Iris pigment epithelial cell (primary cell): ENCODE measurements at places on chromosomes 3 and 15.

- peak; percentile 21 for DNase-seq
Measured at GRCh38 chr3:37712918-37713817, 148.5 kb upstream of the CTDSPL start.

DNA sequence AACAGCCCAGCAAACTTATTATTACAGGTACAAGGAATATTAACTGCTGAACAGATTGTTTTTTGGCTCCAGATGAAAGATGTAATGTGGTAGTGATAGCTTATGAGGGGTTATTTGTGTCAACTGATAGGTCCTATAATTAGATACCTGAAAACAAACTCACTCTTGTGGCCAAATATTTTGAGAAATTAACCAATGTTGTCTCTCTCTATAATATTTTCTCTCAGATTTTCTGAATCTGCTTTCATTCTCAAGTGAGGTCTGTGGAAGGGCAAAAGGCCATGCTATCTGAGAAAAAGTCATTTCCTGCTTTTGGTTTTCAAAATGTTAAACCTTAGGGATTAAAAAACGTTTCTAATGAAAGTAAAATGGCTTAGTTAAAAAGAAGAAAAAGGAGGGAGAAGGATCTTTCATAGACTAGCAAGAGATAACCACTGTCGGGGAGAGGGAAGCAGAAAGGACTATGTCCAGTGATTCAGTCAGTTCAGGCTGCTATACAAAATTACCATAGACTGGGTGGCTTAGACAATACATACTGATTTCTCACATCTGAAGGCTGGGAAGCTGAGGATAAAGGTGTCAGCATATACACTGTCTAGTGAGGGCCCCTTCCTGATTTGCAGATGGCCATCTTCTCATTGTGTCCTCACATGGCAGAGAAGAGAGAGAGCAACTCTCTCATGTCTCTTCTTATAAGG is 277.5 kb upstream of the P2RY1 start:
- peak; percentile 20 for DNase-seq

DNA sequence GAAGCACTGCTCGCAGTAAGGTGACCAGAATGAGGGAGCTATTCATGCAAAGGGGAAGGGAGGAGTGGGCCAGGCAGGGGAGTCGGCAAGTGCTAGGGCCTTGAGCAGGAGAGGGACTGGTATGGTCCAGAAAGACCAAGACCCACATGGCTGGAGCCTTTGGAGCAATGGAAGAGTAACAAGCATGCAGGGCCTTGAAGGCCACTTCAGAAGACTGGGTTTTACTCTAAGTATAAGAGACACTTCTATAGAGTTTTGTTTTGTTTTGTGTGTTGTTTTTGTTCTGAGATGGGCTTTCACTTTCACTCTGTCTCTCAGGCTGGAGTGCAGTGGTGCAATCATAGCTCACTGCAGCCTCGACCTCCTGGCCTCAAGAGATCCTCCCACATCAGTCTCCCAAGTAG is 42.0 kb downstream of the BFSP2 start:
- DNase-seq = peak; percentile 38

DNA sequence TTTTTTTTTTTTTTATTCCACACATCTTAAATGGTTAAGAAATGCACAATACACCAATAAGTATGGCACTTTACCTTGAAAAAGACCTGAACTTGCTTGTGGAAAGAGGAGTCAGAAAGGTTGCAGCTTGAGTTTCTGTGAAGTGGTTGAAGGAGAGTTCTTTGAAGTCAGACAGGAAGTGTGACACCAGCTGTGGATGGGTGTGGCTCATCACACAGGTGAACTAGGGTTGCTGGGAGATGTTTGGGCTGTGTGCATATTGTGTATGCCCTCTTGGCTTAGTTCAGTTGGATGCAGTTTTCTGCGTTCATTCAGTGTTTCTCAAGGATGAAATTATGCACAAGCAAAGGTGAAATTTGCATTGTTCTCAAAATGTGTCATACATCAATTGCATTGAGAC is 6.3 kb downstream of the AEN start:
- no peak for DNase-seq

- no peak for DNase-seq
Measured at GRCh38 chr3:37217098-37217849, 42.9 kb upstream of the LRRFIP2 start.

GRCh38 chr15:63030101-63030551 is 12.4 kb upstream of the TPM1 start:
- DNase-seq = no peak

DNA sequence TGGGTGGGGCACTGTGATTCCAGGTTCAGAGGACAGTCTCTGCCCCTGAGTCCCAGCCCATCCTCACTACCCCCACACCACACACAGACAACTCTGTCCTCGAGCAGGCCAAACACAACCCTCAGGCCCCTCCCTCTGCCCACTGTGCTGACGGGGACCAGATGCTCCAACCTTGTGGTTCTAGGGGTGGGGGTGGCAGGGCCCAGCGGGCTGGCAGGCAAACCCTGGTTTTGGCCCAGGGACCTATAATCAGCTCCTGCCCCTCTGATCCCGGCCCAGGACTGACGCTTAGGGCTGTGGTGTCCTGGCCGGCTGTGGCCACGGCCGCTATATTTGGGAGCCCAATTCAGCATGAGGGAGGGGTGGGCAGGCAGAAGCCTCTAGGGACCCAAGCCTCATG is 5.0 kb upstream of the MYL3 start:
- no peak for DNase-seq

DNA sequence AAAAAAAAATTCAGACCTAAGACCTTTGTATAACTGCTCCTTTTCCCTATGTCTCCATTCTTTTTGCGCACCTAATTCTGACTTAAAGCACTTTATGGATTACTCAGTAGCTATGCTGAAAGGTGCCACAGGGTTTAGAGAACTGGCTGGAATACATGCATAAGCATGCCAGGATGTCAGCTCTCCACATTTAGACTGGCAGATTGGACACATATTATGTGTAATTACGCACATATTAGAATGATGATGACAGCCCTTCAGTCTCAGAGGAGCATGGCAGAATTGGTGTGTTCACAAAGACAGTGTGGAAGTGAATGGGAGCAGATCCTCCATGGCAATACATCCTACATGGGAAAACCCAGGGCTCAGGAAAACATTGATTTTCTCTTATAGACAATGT is 108.1 kb upstream of the LSAMP start:
- no peak for DNase-seq

GRCh38 chr3:141945726-141946485 is 69.5 kb downstream of the ATP1B3 start:
- DNase-seq = no peak

- DNase-seq = no peak
Measured at GRCh38 chr15:99981191-99981647, 248.0 kb upstream of the LYSMD4 start.

DNA sequence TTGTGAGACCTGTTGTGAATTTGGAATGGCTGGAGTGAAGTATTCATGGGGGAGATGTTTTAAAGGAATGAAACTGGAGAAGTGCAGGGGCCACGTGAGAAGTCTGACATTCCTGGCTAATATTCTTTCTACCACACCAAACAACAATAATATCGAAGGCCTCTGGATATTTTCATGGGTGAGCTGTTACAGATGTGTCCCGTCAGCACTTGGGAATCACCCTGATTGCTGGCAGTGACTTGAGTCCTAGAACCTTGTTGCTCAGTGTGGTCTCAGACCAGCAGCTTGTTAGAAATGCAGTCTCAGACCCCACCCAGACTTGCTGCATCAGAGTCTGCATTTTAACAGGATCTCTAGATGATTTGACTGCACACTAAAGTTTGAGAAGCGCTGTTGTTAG is 113.8 kb downstream of the ITPR1 start:
- DNase-seq = no peak

GRCh38 chr15:41809526-41810220 is 18.2 kb upstream of the JMJD7 start:
- DNase-seq = no peak

GRCh38 chr15:57217778-57218598 is 158.3 kb upstream of the CGNL1 start:
- peak; percentile 59 for DNase-seq

GRCh38 chr15:98842192-98842972 is 165.2 kb downstream of the PGPEP1L start:
- no peak for DNase-seq

DNA sequence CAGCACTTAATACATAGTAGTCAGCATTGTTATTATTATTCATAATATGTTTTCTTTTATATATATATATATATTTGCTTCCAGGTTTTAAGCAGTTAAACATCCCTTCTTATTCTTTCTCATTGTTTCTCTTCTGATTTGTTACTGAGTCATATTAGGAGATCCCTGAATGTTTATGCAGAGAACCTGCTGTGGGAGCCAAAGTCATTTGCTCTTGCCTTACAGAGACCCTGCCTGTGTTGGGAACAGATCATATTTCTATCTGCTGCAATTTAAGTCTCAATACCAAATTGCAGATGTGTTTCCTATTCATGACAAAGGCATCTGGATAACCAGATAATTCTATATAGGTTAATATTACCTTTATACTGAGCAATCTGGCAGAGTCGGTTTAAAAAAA is 323.0 kb upstream of the UMPS start:
- peak; percentile 31 for DNase-seq

DNA sequence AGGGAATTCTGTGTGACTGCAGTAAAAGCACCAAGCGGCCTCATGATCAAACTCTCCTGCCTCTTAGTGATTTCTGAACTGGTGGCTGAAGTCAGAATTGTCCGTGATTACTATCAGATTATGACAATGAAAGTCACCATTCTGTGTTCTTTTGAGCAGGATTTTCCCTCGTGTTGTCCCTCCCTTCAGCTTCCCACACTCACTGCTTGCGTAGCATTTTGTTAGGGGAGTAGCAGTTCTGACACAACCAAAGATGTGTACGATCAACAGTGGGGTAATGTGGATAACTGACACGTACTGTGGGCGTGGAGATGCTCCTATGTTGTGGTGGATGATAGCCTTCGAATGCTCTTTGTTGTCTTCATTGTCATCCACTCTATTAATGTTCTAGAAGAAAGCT is 67.8 kb upstream of the ICE2 start:
- DNase-seq = no peak

DNA sequence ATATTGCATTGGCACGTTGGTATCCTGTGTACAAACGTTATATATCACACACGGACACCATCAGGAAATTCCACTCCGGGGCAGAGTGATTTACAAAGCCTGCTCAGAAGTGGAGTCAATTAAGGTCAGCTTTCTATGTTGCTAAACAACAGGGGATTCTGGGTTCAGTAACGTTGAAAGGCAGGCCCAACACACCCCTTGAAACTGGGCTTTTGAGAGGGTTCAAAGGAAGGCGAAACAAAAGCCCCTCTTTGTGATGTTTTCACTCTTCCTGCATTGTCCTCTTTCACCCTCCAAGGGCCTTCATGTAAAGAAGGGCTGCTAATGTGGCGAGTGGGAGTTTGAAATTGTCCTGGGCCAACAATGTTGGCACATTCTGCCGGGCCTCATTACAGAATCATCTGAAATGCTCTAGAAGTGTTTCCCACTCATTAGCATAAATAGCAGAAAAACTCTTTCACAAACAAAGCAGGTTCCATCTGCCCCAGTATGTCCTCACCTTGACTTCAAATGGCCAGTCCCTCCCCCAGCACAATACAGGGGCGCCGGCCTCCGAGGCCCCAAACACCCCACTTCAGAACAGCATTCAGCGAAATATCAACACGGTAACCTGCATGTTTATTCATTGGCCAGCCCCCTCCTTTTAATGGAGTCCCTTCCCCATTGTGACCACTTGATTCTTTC is 76.4 kb downstream of the HES1 start:
- DNase-seq = no peak

- no peak for DNase-seq
Measured at GRCh38 chr3:10485380-10485779, 20.0 kb downstream of the ATP2B2 start.

GRCh38 chr3:15578289-15578867 is 23.0 kb downstream of the HACL1 start:
- DNase-seq = no peak

DNA sequence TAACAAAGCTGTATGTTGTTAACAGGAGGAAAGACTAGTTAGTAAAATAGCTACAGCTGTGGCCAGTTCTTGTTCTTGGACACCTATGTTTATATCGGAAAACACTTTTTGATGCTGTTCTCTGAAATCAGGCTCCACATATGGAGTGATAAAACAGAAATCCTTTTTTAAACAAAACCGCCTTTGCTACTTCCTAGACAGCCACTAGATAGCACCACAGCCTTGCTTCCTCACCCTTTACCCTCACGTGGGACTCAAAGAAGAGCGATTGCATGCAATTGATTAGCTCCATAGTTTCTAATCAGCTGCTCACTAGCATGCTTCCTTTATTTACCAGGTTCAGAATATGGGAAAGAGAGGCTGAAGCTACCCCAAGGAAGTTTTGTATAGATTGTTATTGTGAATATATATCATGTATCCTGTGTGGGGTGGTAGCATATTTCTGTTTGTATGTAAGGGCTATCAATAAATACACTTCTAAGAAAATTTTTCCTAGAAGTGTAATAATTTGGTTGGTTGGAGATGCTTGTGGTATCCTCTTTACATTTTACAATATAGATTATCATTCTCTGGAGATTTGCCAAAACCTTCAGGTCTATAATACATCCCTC is 4.3 kb upstream of the MTFMT start:
- peak; percentile 61 for DNase-seq

GRCh38 chr3:146496251-146496650 is 26.9 kb upstream of the PLSCR2 start:
- DNase-seq = peak; percentile 37

DNA sequence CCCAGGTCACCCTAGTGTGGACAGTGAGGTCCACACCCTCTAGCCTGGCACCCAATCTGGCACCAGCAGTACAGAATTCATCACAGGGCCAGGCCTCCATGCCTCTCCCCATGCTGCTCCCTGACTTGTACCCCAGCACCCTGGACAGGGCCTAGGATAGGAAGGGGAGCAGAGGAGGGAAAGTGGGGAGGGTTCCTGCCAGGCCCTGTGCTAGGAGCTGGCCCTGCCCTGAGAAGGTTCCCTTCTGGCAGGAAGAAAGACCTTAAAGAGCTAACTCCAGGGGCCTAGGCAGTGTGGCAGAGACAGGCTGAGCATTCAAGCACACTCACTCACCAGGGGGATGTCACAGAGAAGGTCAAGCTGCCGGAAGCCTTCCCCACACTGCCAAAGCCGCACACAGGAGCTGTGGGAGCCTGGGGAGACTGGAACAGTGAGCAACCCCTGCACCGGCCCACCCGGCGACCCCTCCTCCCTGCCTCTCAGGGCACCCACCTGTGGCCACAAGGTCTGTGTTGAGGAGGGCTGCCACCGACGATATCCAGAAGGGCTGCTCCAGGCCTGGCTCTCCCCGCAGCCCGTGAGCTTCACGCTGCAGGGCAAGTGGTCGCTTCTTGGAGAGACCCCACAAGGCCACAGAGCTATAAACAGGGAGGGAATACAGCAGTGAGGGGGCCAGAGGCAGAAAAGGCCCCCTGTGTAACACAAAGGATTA is 7.4 kb downstream of the RRP9 start:
- DNase-seq = no peak

- DNase-seq = no peak
Measured at GRCh38 chr15:69797051-69797595, 300.6 kb downstream of the TLE3 start.

DNA sequence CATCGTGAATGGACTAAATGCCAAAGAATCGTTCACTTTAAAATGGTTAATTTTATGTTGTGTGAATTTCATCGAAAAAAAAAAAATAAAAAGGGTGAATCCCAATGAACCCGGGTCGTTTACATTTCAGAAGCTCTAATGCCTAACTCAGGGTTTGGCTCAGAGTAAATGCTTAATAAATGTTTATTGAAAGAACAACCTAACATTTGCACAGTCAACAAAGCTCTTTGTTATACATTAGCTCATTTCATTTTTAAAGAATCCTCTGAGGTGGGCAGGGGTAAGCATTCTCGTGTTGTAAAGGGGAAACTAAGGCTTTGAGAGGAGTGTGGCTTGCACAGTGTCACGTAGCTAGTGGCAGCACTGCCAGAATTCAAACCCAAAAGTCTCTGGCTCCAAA is 109.5 kb downstream of the RPLP1 start:
- no peak for DNase-seq

GRCh38 chr15:90596943-90597342 is 67.2 kb downstream of the CRTC3 start:
- no peak for DNase-seq
